ENCODE measurements at places on chromosomes 2 and 18.

DNA sequence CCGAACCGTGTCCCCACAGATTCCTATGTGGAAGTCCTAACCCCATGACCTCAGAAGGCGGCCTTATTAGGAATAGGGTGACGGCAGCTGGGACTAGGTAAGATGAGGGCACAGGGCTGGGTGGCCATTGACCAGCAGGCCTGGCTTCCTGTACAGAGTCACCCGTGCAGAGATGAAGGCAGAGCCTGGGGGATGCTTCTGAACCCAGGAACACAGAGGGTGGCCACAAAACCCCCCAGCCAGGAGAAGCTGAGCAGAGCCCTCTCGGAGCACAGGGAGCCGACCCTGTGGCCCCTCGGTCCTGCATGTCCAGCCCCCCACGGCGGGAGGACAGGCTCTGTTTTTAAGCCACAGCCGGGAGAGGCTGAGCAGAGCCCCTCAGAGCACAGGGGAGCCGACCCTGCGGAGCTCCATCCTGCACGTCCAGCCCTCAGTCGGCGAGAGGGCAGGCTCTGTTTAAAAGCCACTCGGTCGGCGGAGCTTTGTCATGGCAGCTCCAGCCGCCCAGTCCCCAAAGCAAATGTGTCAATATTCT, 2.7 kb downstream of the PDCD1 start:
- H3K27ac ChIP-seq, result no peak overlapping the region
- peaks cover 41% of the 10 kb centered on the region for H3K27me3 ChIP-seq
- no peaks in the 10 kb centered on the region for H3K36me3 ChIP-seq
- H3K4me1 ChIP-seq, result no peaks in the 10 kb centered on the region
- no peak for DNase-seq

- H3K4me3 ChIP-seq, result no peak overlapping the region
- no peaks in the 10 kb centered on the region for H3K4me1 ChIP-seq
- DNase-seq, result peak; percentile 30
These were observed 122.2 kb downstream of the NCOA1 start for GRCh38 chr2:24613154-24613814.

- no peaks in the 10 kb centered on the region for H3K4me1 ChIP-seq
- no peak overlapping the region for H3K27ac ChIP-seq
- DNase-seq, result peak; percentile 19
- no peak overlapping the region for H3K4me3 ChIP-seq
These were observed 239.4 kb downstream of the KLHL29 start for GRCh38 chr2:23624378-23624777.

DNA sequence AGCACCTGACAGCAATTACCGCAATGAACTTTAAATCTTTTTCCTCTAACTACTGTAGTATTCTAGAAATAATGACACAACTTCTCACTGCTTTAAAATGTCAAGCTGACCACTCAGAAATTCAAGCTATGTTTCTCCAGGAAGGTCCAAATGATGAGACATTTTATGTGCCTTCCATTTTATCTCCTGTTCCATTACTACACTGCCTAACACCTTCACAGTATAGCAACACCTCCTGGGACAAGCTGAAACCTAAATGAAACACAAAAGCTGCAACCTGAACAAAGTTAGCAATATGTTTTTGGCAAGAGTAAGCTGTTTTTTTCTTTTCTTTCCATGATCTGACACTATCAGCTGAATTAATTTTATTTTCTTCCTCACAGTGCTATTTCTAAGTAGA, 81.9 kb downstream of the IKZF2 start:
- H3K27ac ChIP-seq, result no peak overlapping the region
- no peak overlapping the region for H3K4me3 ChIP-seq
- no peaks in the 10 kb centered on the region for H3K27me3 ChIP-seq
- peaks cover 13% of the 10 kb centered on the region for H3K4me1 ChIP-seq

GRCh38 chr2:220134756-220135534, 507.5 kb downstream of the SLC4A3 start:
- no peak overlapping the region for H3K4me3 ChIP-seq
- no peaks in the 10 kb centered on the region for H3K4me1 ChIP-seq
- no peaks in the 10 kb centered on the region for H3K27me3 ChIP-seq
- DNase-seq, result no peak
- no peaks in the 10 kb centered on the region for H3K36me3 ChIP-seq

DNA sequence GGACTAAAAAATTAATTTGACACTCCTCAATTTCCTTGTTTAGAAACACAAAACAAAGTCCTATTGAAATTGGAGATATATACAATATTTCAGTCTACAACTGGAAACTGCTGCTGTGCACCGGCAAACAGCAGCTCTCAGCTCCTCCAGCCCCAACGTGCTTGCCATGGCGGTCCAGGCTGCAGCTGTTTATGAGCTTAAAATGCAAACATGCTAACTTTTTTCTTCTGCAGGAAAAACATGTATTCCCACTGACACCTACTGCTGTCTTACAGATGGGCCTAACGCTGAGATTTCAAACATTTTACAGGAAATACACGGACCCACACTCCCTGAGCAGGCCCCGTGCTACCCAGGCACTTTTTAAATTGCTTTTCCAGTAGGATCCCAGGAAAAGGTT, 195.5 kb downstream of the BCL11A start:
- H3K36me3 ChIP-seq, result no peaks in the 10 kb centered on the region
- no peak for DNase-seq
- no peak overlapping the region for H3K27ac ChIP-seq
- H3K4me1 ChIP-seq, result no peaks in the 10 kb centered on the region
- H3K4me3 ChIP-seq, result no peak overlapping the region
- peaks cover 30% of the 10 kb centered on the region for H3K27me3 ChIP-seq

DNA sequence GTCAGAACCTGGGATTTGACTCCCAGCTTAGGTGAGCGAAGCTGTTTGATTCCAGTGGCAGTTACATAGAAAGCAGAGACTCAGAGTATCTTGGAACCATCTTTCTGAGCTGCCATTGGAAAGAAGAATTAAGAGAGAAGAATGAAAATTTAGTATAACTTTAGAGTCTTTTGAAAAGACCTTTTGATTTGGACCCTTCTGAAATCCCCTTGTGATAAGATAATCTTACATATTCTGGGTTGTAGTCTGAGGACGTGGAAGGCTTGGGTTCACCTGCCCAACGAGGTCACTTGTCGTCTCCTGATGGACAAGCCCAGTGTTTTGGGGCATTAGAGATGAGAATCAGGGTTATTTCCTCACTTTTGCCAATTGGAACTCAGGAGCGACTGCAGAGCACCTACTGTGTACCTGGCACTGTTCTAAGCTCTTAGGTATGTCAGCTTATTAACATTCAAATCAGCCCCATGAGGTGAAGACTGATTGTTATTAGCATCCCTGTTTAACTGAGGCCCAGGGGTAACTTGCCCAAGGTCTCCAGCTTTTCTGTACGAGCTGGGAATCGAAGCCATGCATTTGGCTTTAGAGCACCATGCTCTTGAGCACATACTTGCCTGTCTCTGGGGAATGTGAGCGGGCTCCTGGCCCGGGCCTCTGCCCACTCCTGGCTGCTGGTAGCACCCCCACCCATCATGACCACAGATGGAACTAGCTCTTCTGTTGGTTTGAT, 2.9 kb downstream of the HK2 start:
- H3K4me3 ChIP-seq, result peak overlapping the region; percentile 84
- H3K27ac ChIP-seq, result peak overlapping the region; percentile 87
- H3K4me1 ChIP-seq, result peaks cover 56% of the 10 kb centered on the region
- DNase-seq, result no peak

GRCh38 chr2:32264422-32265105, at the start of gene NLRC4:
NLRC4 (minus strand) TSS chr2:32264886; CDS start chr2:32256775, 8,111 bp downstream.
- no peaks in the 10 kb centered on the region for H3K27me3 ChIP-seq
- H3K36me3 ChIP-seq, result no peaks in the 10 kb centered on the region
- no peak for DNase-seq
- no peak within 1 kb of the TSS for H3K27ac ChIP-seq
- no peak within 1 kb of the TSS for H3K4me3 ChIP-seq
- no peaks in the 10 kb centered on the region for H3K4me1 ChIP-seq

- no peaks in the 10 kb centered on the region for H3K27me3 ChIP-seq
- H3K4me1 ChIP-seq, result no peaks in the 10 kb centered on the region
- H3K4me3 ChIP-seq, result no peak overlapping the region
- H3K36me3 ChIP-seq, result no peaks in the 10 kb centered on the region
- no peak overlapping the region for H3K27ac ChIP-seq
These were observed 240.8 kb downstream of the TCF4 start for GRCh38 chr18:55346961-55347740.

DNA sequence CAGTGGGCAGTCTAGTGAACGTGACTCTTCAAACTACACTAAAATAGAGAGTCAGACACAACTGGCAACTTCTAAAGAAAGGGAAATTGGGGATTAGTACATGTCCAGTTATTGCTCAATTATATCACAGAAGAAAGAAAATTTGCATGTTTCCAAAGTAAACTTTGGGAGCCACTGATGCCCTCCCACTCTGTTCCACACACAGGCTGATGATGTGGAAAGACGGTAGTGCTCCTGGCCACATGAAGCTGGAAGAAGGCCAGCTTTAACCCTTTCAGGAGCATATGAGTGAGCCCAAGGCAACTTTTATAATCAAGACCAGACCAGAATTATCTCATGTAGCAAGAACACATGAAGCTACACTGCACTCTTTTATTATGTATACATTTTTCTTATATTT, 141.0 kb downstream of the NR4A2 start:
- H3K36me3 ChIP-seq, result no peaks in the 10 kb centered on the region
- no peaks in the 10 kb centered on the region for H3K4me1 ChIP-seq
- DNase-seq, result no peak
- H3K27ac ChIP-seq, result no peak overlapping the region
- H3K27me3 ChIP-seq, result no peaks in the 10 kb centered on the region

- no peaks in the 10 kb centered on the region for H3K36me3 ChIP-seq
- no peak overlapping the region for H3K27ac ChIP-seq
- peaks cover 13% of the 10 kb centered on the region for H3K4me1 ChIP-seq
- DNase-seq, result no peak
- H3K4me3 ChIP-seq, result no peak overlapping the region
These were observed 34.9 kb downstream of the BCL11A start for GRCh38 chr2:60518567-60518966.

DNA sequence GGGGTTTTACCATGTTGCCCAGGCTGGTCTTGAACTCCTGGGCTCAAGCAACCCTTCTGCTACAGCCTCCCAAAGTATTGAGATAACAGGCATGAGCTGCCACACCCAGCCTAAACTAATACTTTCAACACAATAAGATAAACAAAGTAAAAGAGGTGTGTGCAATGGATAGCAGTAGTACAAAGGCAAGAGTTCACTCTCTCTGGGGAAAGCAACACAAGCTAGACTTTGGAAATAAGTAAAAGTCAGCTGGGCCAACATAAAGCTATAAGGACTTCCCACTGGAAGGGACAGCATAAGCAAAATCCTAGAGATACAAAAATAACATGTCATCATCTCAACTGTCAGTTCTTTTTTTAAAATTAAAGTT, 5.2 kb upstream of the NOSTRIN start:
- peaks cover 29% of the 10 kb centered on the region for H3K4me1 ChIP-seq
- no peak overlapping the region for H3K27ac ChIP-seq
- no peak for DNase-seq
- no peaks in the 10 kb centered on the region for H3K36me3 ChIP-seq
- H3K27me3 ChIP-seq, result no peaks in the 10 kb centered on the region
